Kidney (tissue), 22 donors: ENCODE measurements at places on chromosomes 13 and 19. TPM values are rescaled to one million over a fixed set of nuclear protein-coding genes. Genes with fewer than 3 reads are reported as not detected.

ZNF681 gene
- 3.1 TPM for total RNA-seq

ZNF90 gene
- 4.7 TPM for total RNA-seq

TEKTIP1 gene
- 9.2 TPM for total RNA-seq

SHANK1 gene
- total RNA-seq = 0.35 TPM

DNAJC3 gene
- total RNA-seq = 65.9 TPM

PEAK3 gene
- 2.1 TPM for total RNA-seq

CYP4F12 gene
- total RNA-seq = 4.4 TPM

SGTA gene
- total RNA-seq = 50.4 TPM

MVB12A gene
- total RNA-seq = 57.6 TPM

EXOC3L2 gene
- total RNA-seq = 19.0 TPM

RGL3 gene
- total RNA-seq = 126 TPM

ZNF667 gene
- total RNA-seq = 8.5 TPM

DNA sequence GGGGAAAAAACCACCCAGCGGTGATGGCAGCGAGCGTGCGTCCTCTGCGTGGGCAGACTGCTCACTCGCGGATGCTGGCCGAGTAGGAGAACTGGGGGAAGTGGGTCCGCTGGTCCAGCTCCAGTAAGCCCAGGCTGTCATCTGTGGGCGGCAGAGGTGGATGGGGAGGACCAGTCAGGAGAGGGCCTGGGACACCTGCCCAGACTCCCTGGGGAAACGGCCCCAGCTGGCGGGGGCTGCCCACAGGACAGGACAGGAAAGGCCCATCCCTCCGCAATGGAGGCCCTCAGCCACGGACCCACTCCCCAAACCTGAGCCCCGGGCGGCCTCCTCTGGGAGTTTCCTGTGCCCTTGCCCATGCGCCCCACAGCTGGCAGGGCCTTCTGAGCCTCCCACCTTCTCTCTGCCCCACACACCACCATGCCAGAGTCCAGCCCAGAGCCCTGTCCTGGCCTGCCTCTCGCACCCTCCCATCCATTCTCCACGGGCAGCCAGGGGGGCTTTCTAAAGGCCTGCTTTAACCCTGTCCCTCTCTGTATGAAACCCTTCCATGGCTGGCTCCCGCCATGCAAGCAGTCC is 7.4 kb upstream of the CCNP start:
- no peaks in the 10 kb centered on the region for H3K27me3 ChIP-seq
- no peak overlapping the region for H3K4me3 ChIP-seq
- H3K27ac ChIP-seq = no peak overlapping the region
- peaks cover 9% of the 10 kb centered on the region for H3K4me1 ChIP-seq
- DNase-seq = no peak
- H3K36me3 ChIP-seq = peaks cover 15% of the 10 kb centered on the region

GRCh38 chr13:73073050-73073449 is 14.2 kb downstream of the KLF5 start:
- no peak overlapping the region for H3K4me3 ChIP-seq
- no peaks in the 10 kb centered on the region for H3K27me3 ChIP-seq
- H3K36me3 ChIP-seq = no peaks in the 10 kb centered on the region
- DNase-seq = no peak

- H3K4me1 ChIP-seq = peaks cover 22% of the 10 kb centered on the region
- no peak overlapping the region for H3K27ac ChIP-seq
- H3K27me3 ChIP-seq = no peaks in the 10 kb centered on the region
- peaks cover under 1% of the 10 kb centered on the region for H3K36me3 ChIP-seq
- peak; percentile 70 for DNase-seq
- H3K4me3 ChIP-seq = no peak overlapping the region
Measured at GRCh38 chr19:1211494-1212234, 6.1 kb downstream of the STK11 start.

DNA sequence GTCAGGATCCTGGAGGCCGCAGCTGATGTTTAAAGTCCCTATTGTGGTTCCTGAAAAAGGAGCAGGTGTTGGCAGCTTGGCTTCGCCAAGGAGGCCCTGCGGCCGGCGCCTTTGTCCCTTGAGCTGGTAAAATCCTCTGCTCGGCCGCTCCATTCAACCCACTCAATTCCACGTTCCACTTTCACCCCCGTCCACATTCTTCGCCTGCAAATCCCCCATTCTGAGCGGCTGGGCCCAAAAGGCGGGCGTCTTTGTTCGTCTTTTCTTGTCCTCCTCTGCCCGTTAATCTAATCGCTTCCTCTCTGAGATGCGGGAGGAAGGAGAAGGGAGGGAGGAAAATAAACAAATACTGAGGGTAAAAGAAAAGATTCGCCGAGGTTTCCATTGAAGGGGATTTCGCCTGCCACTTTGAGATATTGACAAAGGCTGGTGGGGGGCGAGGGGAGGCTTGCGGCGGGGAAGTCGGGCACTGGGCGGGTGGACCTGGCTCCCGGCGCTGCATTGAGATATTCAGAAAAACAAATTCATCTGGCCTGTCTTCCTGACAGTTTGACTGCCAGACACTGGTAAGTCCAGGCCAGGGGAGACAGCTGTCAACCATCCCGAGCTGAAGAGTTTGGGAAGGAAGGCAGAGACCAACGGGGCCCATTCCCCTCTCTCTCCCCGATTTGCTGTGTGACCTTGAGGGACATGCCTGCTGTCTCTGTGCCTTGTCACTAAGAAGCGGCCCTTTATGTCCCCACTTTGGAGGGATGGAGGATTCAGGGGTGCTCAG is 37.6 kb downstream of the ZNRF4 start:
- H3K4me1 ChIP-seq = no peaks in the 10 kb centered on the region
- H3K27ac ChIP-seq = no peak overlapping the region
- no peak overlapping the region for H3K4me3 ChIP-seq

- no peaks in the 10 kb centered on the region for H3K4me1 ChIP-seq
- H3K36me3 ChIP-seq = no peaks in the 10 kb centered on the region
Measured at GRCh38 chr19:51034704-51035103, at the start of gene KLK12. Gene KLK12, minus strand, starts transcription at chr19:51035002. Its CDS starts 381 bp downstream, at chr19:51034621.

GRCh38 chr13:70042193-70042592 is 65.4 kb upstream of the ATXN8OS start:
- no peak overlapping the region for H3K27ac ChIP-seq
- DNase-seq = no peak
- no peaks in the 10 kb centered on the region for H3K36me3 ChIP-seq

- no peaks in the 10 kb centered on the region for H3K36me3 ChIP-seq
- no peak for DNase-seq
- no peak overlapping the region for H3K4me3 ChIP-seq
- H3K27me3 ChIP-seq = peaks cover 18% of the 10 kb centered on the region
Measured at GRCh38 chr19:39247701-39248664, 673 bp downstream of the IFNL4 start.

DNA sequence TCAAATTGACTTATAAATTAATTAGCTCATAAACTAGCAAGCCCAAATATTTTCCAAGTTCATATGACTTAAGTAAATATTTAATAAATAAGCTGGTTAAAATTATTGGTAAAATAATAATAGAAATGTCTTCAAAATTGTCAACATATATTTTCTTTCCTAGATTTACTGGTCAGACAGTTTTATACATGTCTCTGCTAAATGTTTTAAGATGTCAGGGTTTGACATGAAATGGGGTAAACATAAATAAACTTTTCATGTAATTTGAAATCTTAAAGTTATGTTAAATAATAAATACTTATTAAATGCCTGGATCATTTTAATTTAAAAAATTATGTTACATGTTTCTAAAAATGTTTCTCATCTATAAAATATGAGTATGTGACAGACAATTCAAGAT is 18.3 kb upstream of the CYSLTR2 start:
- DNase-seq = no peak
- H3K27ac ChIP-seq = no peak overlapping the region
- peaks cover 10% of the 10 kb centered on the region for H3K4me1 ChIP-seq
- H3K4me3 ChIP-seq = no peak overlapping the region
- no peaks in the 10 kb centered on the region for H3K36me3 ChIP-seq

- no peak for DNase-seq
- H3K36me3 ChIP-seq = peaks cover 69% of the 10 kb centered on the region
- no peak overlapping the region for H3K27ac ChIP-seq
- no peaks in the 10 kb centered on the region for H3K4me1 ChIP-seq
- H3K4me3 ChIP-seq = no peak overlapping the region
- H3K27me3 ChIP-seq = no peaks in the 10 kb centered on the region
Measured at GRCh38 chr19:51938936-51939335, 11.7 kb downstream of the ZNF613 start.

DNA sequence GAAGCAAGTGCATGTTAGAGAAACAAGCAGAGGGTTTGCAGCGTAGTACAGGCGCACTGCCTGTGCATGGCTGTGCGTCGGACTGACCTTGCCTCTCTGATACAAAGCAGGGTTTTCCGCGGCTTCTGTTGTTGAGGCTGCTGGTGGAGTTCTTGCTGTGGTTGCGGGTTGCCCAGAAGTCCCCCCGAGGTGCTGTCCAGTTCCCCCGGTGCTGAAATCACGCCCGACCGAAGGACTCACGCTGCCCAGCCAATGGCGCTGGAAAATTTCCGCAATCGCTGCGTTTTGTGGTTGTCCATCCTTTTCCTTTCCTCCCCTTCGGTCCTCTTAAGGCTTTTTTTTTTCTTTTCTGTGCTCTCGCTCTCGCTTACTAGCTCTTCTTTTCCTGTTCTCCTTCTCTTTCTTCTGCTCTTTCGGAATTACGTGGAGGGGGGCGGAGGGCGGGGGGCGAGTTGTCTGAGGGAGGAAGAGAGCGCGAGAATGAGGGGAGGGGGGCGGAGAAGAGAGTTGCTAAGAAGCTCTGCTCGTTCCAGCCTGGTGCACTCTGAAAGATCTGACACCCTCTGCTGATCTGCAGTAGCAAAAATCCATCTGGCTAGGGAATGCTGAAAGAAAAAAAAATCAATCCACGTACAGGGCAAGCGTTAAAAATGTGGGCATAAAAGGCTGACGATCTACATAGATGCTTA is at the start of gene SLITRK1:
TSS of gene SLITRK1 (minus strand) at position 558 of the 689 bp plus-strand sequence. CDS start 967 bp downstream, outside the sequence.
- no peak within 1 kb of the TSS for H3K27ac ChIP-seq
- DNase-seq = peak; percentile 69
- H3K36me3 ChIP-seq = no peaks in the 10 kb centered on the region
- H3K4me1 ChIP-seq = peaks cover 2% of the 10 kb centered on the region
- peaks cover 24% of the 10 kb centered on the region for H3K27me3 ChIP-seq

GRCh38 chr19:47436712-47437401 is 17.5 kb upstream of the MEIS3 start:
- no peak overlapping the region for H3K4me3 ChIP-seq
- H3K27me3 ChIP-seq = peaks cover 4% of the 10 kb centered on the region
- peak; percentile 78 for DNase-seq
- H3K4me1 ChIP-seq = no peaks in the 10 kb centered on the region
- H3K36me3 ChIP-seq = no peaks in the 10 kb centered on the region

- DNase-seq = no peak
- no peaks in the 10 kb centered on the region for H3K36me3 ChIP-seq
- H3K4me1 ChIP-seq = no peaks in the 10 kb centered on the region
- no peak overlapping the region for H3K4me3 ChIP-seq
- H3K27me3 ChIP-seq = no peaks in the 10 kb centered on the region
Measured at GRCh38 chr13:43848001-43848649, 31.4 kb downstream of the CCDC122 start.

- no peaks in the 10 kb centered on the region for H3K4me1 ChIP-seq
- DNase-seq = no peak
- no peak overlapping the region for H3K27ac ChIP-seq
- no peaks in the 10 kb centered on the region for H3K36me3 ChIP-seq
Measured at GRCh38 chr13:85528491-85529217, 270.6 kb downstream of the SLITRK6 start.

GRCh38 chr19:4059891-4060620 is 6.6 kb downstream of the ZBTB7A start:
- DNase-seq = no peak
- H3K36me3 ChIP-seq = no peaks in the 10 kb centered on the region
- no peaks in the 10 kb centered on the region for H3K27me3 ChIP-seq
- no peak overlapping the region for H3K4me3 ChIP-seq

DNA sequence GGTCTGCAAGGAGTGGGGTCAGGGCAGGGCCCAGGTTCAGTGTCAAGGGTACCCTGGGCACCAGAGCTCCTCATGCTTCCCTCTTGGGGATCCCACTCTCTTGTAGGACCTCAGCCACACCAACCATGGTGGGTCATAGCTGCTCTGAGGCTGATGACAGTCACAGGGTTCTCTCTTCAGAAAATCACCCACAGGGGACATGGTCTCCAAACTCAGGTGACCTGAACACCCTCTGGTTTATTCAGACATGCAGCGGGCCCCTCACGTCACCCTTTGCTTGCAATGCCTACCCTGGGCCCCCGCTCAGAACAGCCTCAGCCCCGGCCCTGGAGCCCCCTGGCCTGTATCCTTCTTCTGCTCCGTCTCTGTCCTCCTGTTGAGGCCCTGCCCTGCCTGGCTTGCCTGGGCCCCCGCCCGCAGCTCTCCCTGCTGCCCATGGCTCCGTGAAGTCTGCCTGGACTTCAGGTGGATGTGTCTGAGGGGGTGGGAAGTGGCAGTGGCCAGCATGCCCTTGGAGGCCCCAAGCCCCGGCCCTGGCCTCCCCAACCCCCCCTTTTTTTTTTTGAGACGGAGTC is 20.4 kb downstream of the CHERP start:
- peaks cover 3% of the 10 kb centered on the region for H3K4me1 ChIP-seq
- no peak overlapping the region for H3K4me3 ChIP-seq
- H3K36me3 ChIP-seq = peaks cover 5% of the 10 kb centered on the region
- H3K27ac ChIP-seq = no peak overlapping the region

- DNase-seq = no peak
- H3K36me3 ChIP-seq = no peaks in the 10 kb centered on the region
- no peaks in the 10 kb centered on the region for H3K4me1 ChIP-seq
- H3K27me3 ChIP-seq = no peaks in the 10 kb centered on the region
- no peak overlapping the region for H3K27ac ChIP-seq
Measured at GRCh38 chr19:7337380-7338194, 11.2 kb upstream of the ARHGEF18 start.

GRCh38 chr19:33872445-33873320 is 76.0 kb downstream of the KCTD15 start:
- no peak overlapping the region for H3K27ac ChIP-seq
- H3K27me3 ChIP-seq = no peaks in the 10 kb centered on the region
- H3K4me3 ChIP-seq = no peak overlapping the region
- H3K4me1 ChIP-seq = peaks cover 5% of the 10 kb centered on the region
- no peaks in the 10 kb centered on the region for H3K36me3 ChIP-seq

DNA sequence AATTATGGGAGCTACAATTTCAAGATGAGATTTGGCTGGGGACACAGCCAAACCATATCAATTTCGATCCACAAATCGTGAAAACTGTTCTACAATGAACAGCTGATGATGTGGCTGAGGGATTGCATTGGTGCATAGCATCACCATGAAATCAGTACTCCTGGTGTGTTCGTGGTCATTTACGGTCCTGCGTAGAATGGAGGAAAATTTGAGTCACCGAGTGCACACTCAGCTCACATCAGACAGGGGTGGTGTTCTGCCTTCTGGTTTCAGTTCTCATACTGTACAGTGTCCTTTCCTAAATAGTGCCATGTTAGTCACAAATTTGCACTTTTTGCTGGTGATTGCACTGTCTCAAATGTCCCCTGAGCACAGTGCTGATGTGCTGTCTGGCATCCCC is 39.2 kb downstream of the MYH14 start:
- H3K4me1 ChIP-seq = no peaks in the 10 kb centered on the region
- H3K27ac ChIP-seq = no peak overlapping the region
- no peak for DNase-seq
- H3K27me3 ChIP-seq = no peaks in the 10 kb centered on the region
